ENCODE measurements at places on chromosomes 3 and 15.

DNA sequence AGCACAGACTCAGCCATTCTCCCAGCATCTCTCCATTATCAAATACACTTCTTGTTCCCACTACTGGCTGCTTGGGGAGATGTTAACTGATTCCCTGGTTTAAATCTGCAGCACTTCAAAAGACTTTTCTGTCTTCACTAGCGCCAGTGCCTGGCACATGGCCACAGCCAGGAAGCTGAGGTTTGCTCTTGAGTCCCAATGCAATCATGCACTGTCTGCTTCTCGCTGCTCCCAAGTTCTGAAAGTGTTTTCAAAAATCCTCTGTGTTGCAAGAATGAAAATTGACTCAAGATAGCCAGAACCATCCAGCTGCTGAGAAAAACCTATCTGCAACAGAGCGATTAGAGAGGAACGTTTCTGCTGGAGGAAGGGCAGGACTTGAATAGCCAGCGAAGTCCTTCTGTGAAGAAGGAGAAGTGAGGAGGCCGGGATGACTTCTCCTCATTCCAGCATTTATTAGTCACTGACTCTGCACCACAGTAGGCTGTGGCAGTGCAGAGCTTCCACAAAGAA is 358.4 kb upstream of the NR2F2 start:
- DNase-seq = no peak

GRCh38 chr15:52295421-52296001 is at the start of gene MYO5C:
MYO5C (minus strand) TSS chr15:52295804; CDS start chr15:52295636, 168 bp downstream.
- DNase-seq = peak; percentile 73

DNA sequence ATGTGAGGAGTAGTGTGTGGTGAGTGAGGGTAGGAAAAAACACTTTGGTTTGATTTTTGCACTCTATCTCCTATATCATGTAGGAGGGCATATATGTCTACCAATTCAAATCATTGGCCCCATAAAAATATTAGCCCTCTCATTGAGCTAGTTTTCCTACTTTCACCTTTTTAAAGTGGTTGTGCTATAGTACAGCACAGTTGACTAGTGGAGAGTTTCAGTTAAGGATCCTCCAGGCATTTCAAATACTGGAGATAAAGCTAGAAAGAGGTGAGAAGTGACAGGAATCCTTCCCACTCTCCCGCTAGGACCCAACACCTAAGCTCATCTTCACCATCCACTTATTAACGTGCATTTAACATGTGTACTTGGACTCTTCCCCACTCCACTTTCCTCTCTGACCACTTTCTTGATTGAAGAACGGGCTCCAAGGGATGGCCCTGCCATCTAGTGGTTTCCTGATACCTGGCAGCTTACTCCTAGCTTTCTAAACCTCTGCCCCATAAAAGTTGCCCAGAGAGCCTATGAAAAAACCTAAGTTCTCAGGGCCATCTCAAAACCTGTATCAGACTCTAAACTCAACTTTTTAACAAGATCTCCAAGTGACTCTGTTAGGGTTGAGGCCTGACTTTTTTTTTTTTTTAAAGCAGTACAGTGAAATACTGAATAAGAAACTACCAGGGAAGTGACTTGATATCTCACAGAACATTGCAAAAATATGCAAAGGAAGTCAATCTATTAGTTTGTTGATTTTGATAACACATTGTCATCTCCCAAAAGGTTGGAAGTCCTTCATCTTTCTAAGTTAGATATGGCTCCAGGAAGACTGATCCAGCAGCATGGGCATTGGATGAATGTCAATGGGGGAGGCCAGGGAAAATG is 17.9 kb downstream of the IL12A start:
- peak; percentile 50 for DNase-seq

DNA sequence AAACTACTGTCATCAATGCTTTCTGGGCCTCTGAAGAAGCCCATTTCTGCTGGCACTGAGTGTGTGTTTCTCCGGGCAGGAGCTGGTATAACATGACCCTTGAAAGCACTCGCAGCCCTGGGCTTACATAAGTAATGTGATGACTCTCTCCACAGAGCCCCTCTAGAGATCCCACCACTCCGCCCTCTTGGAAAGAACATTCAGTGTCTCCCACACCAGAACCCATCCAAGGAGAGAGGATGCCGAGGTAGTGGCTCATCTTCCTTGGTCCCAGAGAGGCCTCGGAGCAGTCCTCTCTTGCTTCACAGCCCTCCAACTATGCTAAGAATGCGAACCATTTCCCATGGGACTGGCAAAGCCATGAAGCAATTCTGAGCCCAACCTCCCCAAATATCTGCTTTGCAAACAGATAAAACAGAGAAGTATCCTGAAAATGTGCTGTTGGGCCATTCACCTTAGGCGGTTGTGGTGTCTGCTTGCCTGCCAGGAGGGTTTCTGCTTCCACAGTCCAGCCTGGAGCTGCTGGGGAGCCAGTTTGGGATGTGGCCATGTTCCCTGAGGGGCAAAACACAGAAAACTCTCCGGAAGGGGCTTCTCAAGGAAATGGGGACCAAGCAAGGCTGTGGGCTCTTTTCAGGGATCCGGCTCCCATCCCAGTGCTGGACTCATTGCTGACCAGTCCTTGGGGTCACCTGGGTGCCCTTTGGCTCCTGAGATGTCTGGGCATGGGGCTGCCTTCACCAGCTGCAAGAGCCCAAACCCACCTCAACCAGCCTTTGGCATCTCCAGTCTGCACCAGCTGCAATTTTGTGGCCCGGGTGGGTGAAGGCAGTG is 47.3 kb downstream of the AMOTL2 start:
- DNase-seq = no peak

DNA sequence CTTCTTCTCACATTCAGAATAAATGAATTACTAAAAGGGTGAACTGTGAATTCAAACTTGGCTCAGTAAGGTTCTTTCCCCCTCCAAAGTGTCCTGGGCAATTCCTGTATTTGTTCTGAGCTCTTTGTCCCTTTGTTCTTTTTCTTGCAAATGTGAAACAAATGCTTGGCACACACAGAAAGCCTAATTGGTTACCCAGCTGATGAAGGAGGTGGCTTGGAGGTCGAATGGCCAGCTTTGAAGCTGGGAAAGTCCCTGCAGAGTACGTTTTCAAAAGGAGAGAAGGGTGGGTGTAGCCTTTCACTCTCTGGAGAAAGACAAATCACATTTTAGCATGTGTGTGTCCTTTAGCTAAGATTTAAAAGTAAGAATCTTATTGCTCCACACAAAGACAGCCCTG is 154.4 kb downstream of the PEX5L start:
- DNase-seq = no peak

GRCh38 chr3:172057059-172057458 is 17.7 kb downstream of the FNDC3B start:
- no peak for DNase-seq

GRCh38 chr3:21790466-21790865 is 39.5 kb upstream of the ZNF385D start:
- DNase-seq = no peak

DNA sequence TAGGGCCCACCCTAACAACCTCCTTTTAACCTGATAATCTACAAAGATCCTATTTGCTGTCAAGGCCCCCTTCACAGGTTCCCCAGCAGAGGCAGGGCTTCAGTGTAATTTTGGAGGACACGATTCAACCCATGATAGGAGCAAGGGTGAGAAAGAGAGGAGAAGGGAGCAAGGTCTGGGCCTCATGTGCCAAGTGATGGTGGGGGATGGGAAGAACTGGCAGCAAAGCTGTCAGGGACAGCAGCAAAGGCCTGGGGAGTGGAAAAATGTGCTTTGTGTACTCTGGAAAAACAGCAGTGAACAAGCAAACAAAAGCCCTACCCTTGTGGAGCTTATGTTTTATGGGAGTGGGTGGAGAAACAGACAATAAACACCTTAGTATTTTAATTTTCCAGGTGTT is 2.7 kb upstream of the GALNT15 start:
- no peak for DNase-seq

- DNase-seq = peak; percentile 35
Measured at GRCh38 chr3:30688776-30689641, 82.6 kb downstream of the TGFBR2 start.

GRCh38 chr3:10568549-10568948 is 63.2 kb upstream of the ATP2B2 start:
- no peak for DNase-seq
